Glomerular endothelial cell (primary cell): ENCODE measurements at places on chromosomes 5 and 9. TPM values are rescaled to one million over a fixed set of nuclear protein-coding genes. Genes with fewer than 3 reads are reported as not detected.
A peak's percentile ranks its signal among the peaks of the same experiment; 100 is the strongest.

PCDHGA7 gene
- 3.6 and 5.3 TPM in 2 replicates for total RNA-seq

- no peak for DNase-seq
Observed at GRCh38 chr5:158698768-158699284, 400.9 kb downstream of the EBF1 start.

- no peak for DNase-seq
Observed at GRCh38 chr5:637581-638450, 25.7 kb downstream of the CEP72 start.

DNA sequence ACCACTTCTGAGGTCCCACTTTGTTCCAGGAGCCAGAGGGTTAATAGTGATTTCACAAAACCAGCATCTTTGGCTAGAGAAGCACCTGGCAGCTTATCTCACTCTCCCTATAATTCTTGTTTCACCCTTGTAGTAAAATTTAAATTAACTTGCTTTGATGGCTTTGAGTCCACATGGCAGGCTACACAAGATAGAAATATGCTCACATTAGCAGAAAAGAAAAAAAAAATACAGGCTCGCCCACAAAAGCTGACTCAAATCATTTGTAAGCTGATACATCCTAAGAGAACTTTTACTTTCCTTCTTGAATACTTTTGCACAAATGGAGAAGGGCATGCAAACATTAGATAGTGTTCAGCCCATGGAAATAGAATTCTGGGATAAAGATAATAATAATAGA lies 36.2 kb downstream of the TNFSF15 start:
- no peak for DNase-seq

DNA sequence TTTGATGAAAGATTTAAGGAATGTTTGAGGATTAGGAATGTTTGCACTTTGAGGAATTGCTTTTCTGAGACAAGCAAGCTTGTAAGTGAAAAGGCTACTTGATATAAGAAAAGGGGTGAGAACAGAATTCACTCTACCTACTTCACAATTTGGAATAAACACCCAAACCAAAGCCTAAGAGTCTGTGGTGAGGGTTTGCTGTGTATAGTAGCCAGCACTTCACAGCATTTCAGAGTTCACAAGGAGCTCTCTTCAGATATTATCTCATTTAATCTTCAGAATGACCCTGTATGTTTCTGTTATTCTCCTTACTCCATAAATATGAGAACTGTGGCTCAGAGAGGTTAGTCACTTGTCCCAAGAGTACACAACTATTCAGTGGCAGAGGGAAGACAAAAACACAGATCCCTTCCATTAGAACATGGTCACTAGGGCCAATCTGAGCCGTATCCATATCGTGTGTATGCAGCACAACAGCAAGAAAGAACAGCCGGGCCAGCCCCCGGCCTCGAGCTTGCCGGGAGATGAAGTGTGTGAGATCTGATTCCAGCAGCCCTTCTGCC lies 92.4 kb downstream of the FRMD3 start:
- no peak for DNase-seq

LMX1B gene
- total RNA-seq = 0.10 and 0.64 TPM in 2 replicates

BNC2 gene
- total RNA-seq = 16.1 and 19.0 TPM in 2 replicates

SOX30 gene
- not detected in 2 replicates for total RNA-seq

ZDHHC12 gene
- total RNA-seq = 52.1 and 75.4 TPM in 2 replicates

- no peak for DNase-seq
Observed at GRCh38 chr5:43420241-43420640, 8.1 kb upstream of the CCL28 start.

GRCh38 chr9:116149844-116150243 lies 3.7 kb upstream of the PAPPA start:
- DNase-seq = no peak

CAAP1 gene
- 11.8 and 17.2 TPM in 2 replicates for total RNA-seq

C9 gene
- 0.12 and 0.44 TPM in 2 replicates for total RNA-seq

GRCh38 chr9:13915591-13916301 lies 398.2 kb downstream of the NFIB start:
- no peak for DNase-seq

DNA sequence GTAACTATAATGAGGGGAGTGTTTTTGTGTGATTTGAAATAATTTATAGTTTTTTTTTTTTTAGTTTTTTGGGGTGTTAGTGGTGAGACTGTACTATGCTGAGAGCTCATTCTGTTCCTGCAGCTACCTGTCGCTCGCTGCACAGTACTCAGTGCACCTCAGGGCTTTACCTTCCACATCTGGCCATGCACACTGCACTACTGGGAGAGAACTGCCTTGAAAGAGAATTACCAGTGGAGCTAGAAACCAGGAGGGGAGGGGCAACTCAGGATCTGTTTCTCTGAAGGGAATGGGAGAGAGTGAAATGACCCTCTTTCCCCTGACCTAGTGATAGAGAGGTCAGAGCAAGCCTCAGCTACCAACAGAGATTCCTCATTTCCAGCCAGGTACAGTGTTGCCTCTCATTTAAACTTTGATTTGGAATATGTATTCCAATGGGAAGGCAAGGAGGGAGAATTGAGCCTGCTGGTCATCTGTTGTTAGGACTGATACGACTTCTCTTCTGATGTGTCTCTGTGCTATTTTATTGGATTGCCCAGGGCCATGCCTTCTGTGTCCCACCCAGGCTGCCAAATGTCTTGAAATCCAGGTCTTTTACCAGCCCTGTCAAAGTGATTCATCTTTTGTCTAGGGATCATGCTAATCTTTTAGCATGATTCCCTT lies 8.9 kb downstream of the ATG10 start:
- no peak for DNase-seq

LHX3 gene
- not detected in 2 replicates for total RNA-seq

GRCh38 chr9:113587471-113588031 lies 124.0 kb downstream of the RGS3 start:
- DNase-seq = no peak

GRCh38 chr9:121692606-121693387 lies 41.4 kb downstream of the DAB2IP start:
- no peak for DNase-seq

- DNase-seq = no peak
Observed at GRCh38 chr9:20873240-20873865, 158.1 kb downstream of the HACD4 start.

- DNase-seq = peak; percentile 27
Observed at GRCh38 chr9:109969011-109969410, 189.0 kb downstream of the PALM2AKAP2 start.

FAM81B gene
- total RNA-seq = 0.47 and 0.97 TPM in 2 replicates

- no peak for DNase-seq
Observed at GRCh38 chr5:14064841-14065240, 78.3 kb upstream of the TRIO start.

FLT4 gene
- total RNA-seq = 97.3 and 203 TPM in 2 replicates

SPACA9 gene
- total RNA-seq = 3.2 TPM in 2 replicates

DNA sequence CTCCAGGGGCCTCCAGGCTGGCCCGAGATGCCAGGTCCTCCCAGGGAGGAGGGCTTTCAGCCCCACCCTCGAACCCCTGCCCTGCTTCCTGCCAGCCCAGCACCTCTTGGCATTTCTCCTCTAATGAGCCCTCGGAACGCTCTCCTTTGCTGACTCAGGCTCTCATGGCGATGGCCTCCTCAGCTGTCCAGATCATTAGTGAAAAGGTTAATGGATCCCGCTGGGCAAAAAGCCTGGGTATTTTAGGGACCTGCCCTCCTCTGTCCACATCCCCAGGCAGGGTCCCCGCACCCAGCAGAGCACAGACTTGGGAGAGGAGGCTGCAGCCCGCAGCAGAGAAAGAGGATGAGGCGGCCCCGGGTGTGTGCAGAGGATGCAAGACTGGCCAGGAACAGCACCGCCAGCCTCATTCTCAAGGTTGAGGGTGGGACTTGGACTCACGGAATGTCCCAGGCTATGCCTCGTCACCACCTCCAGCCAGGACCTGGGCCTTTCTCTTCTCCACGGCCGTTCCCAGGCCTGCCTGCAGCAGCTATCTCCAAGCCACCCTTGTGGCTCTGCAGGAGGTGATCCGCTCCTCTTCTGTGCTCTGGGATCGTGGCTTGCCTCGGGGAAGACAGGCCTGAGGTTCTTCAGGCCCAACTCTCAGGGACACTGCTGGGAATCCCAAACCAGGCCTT lies 23.0 kb upstream of the ADAMTS2 start:
- no peak for DNase-seq

ANKRA2 gene
- total RNA-seq = 11.8 and 12.2 TPM in 2 replicates

DNA sequence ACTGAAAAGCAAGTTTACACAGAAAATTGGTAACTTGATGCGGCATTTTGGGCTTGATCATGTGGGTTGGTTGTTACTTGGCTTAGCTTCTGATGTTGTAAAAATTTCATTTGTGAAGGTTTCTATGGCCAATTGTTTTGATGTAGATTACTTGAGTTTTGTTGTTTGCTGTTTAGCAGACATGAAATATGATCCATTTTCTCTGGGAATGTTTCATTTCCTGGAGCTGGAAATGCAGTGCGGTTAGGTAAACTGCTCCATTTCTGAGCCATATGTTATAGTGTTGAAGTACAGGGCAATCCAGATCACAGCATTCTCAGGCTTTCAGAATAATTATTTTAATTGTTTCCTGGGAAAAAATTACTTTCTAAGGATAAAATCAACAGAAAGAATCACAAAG lies 396.9 kb downstream of the ENC1 start:
- no peak for DNase-seq

RETREG1 gene
- 3.0 TPM in 1 of 2 replicates, not detected in the other for total RNA-seq

DNA sequence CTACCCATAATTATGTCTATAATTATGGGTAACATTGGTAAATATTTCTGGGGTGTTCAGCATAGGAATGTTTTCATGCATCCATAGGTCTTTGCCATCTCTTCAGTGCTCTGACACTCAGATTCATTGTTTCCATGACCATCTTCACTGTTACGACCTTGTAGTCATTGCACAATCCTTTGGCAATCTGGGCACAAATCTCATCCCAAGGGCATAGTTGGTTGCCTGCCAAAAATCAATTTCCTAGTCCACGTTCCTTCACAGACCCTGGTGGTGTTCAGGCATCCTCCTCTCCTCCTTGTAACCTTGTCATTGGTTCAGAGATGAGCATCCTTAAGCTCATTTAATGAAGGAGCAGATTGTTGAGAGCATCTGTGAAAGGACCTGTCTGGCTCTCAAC lies 1400.7 kb downstream of the CDH12 start:
- DNase-seq = no peak

GRCh38 chr5:148932355-148932935 lies 106.0 kb downstream of the ADRB2 start:
- DNase-seq = no peak

PCDHA13 gene
- 0.10 and 0.12 TPM in 2 replicates for total RNA-seq

SLC45A2 gene
- not detected in 2 replicates for total RNA-seq
